ENCODE measurements at places on chromosomes 4 and X.

GRCh38 chr4:52477191-52477780 is 181.8 kb downstream of the USP46 start:
- DNase-seq, result no peak

GRCh38 chr4:186932631-186933187 is 209.1 kb upstream of the FAT1 start:
- no peak for DNase-seq

DNA sequence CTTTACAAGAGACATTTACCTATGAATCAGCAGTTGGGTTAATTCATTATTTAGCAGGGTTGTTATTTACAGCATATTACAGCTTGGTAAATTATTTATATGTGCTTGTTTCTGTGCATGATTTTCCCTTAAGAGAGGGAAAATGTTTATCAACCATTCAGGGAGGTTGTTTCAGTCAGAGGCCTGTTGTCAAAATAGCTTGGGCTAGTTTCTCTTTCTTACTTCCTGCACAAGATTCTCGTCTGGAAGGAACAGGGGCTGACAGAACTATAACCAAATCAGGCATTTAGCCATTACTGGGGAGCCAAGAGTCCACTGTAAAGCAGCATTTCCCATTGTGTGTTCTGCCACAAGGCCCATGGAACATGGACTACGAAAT is 135.8 kb downstream of the HS6ST2 start:
- DNase-seq, result no peak

- DNase-seq, result no peak
Measured at GRCh38 chrX:139008185-139008584, 296.7 kb upstream of the FGF13 start.

GRCh38 chrX:66163849-66164411 is at the start of gene HEPH:
Gene HEPH (plus strand): TSS chrX:66164247. CDS start chrX:66170571, 6,324 bp downstream.
- no peak for DNase-seq

- no peak for DNase-seq
Measured at GRCh38 chr4:26369581-26369980, 48.8 kb downstream of the RBPJ start.

GRCh38 chrX:81120258-81120935 is 81.3 kb downstream of the HMGN5 start:
- no peak for DNase-seq

DNA sequence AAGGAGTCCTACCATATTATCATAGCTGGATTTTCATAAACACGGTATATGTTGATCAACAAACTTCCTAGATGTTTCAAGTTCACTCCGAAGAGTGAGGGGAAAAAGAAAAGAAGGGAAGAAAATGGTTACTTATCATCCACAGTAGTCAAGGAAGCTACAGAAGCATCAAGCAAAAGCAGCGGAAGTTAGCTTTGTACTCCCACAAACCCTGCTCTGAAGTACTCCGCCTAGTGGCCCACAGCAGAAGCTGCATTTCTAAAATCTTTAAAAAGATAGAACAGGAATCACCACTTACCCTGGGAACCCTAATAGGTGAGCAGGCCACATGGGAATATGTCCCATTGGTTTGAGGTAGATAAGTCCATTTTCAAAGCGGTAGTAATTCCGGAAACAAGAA is 28.5 kb upstream of the FRG1 start:
- DNase-seq, result no peak

- DNase-seq, result no peak
Measured at GRCh38 chr4:139849219-139849618, 183.6 kb downstream of the MGST2 start.

DNA sequence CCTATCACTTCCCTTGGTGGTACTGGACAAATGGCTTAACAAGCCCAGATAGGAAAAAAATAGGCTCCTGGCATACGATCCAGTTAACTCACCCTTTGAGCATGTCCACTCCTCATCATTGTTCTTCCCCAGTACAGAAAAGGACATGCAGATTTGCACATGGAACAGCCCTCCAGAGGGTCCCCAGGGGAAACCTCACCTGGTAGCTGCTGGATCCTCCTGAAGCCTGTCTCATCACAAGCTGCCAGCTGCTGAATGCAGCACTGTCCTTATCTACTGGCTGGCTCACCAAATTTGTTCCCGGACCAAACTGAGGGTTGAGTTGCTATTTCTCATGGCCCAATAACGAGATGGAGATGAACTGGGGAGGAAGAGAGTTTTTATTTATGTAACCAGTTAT is 49.4 kb downstream of the SERTM2 start:
- no peak for DNase-seq

- no peak for DNase-seq
Measured at GRCh38 chr4:24032371-24032989, 142.6 kb upstream of the PPARGC1A start.

- no peak for DNase-seq
Measured at GRCh38 chrX:44747969-44748368, 95.9 kb upstream of the DUSP21 start.

DNA sequence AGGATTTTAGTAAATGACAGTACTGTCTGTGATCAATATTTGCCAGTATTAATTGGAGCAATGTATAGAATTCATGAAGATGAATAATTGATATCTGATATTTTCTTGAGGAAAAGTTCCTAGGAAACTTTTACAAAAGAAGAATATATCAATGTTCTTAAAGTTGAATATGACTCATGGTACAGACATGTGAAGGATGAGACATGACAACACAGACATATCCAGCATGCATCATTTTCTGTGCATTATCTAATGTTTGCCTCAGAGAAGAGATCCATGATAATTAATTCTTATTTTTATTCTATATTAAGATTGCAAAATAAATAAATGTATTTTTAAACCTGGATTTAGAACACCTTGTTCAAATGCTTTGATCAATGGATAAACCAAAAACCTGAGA is 452.9 kb upstream of the EPHA5 start:
- no peak for DNase-seq

- DNase-seq, result no peak
Measured at GRCh38 chr4:101973361-101973760, 182.8 kb downstream of the BANK1 start.

- DNase-seq, result no peak
Measured at GRCh38 chr4:130722361-130722760, 1626.4 kb downstream of the C4orf33 start.

DNA sequence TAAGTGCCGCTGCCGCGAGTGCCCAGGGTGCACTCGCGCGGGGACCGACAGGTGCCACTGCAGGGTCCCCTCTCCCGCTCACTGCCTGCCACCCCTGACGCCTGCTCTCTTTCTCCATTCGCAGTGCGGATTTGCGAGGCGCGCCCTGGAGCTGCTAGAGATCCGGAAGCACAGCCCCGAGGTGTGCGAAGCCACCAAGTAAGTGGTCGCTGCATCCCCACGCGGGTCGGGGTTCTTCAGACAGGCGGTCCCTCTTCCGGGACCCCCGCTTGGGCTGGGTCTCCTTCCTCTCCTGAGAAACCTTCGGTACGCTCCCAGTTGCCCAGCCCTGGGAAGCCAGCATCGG is 547 bp downstream of the GUCY1A1 start:
- DNase-seq, result no peak

GRCh38 chr4:183571350-183571941 is 66.6 kb downstream of the ING2 start:
- no peak for DNase-seq

- DNase-seq, result peak; percentile 47
Measured at GRCh38 chrX:107205770-107206696, at the start of the genes DNAAF6 and NUP62CL. Gene DNAAF6 (plus strand): TSS chrX:107206611. CDS start chrX:107212876, 6,265 bp downstream. Gene NUP62CL (minus strand): TSS chrX:107206433. CDS start chrX:107175146, 31,287 bp downstream.

DNA sequence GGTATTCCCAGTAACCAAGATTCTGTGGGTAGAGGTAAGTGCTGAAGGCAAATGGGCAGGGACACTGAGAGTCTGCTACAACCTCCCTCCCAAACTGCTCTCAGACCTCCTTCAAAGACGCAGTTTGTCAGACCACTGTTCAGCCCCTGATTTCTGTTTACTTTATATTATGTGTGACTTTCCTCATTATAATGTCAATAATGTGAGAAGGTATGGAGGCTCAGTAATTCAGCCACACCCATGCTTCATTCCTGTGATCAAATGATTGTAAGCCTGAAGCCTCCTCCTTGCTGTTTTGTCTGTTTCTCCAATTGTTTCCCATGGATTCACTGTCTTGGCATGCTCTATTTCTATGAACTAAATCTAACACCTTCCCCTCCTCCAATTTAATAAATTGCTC is 75.6 kb downstream of the SYTL5 start:
- no peak for DNase-seq

GRCh38 chrX:87425618-87426017 is 92.0 kb upstream of the KLHL4 start:
- no peak for DNase-seq

- peak; percentile 1 for DNase-seq
Measured at GRCh38 chr4:22607382-22607781, 85.4 kb upstream of the GBA3 start.

- DNase-seq, result no peak
Measured at GRCh38 chr4:113452868-113453620, 308.5 kb downstream of the CAMK2D start.

GRCh38 chr4:109315818-109316217 is 13.4 kb upstream of the COL25A1 start:
- DNase-seq, result no peak

DNA sequence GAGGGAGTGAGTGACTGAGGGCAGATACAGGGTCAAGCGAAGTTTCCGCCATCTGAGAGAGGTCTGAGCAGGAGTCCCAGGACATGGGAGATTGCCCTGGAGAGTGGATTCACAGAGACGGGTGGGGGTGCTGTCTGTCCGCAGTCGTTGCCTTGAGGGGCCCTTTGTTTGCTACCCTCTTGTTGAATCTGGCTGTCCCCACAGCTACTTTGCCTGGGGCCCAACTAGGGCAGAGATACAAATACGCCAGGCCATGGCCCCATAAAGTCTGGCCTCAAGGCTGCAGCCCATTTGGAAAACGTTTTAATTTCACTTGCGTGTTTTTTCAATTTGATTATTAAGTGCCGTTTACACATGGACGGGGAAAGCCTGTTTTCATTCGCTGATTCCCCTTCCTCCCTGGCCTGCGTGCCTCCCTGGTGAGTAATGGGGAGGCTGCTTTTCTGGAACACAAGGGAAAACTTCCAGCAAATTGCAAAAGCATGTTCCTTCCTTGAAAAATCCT is 134.4 kb downstream of the SMIM20 start:
- no peak for DNase-seq

GRCh38 chrX:138925330-138925729 is 213.8 kb upstream of the FGF13 start:
- no peak for DNase-seq

GRCh38 chr4:100289946-100290345 is 99.7 kb upstream of the DDIT4L start:
- DNase-seq, result no peak

DNA sequence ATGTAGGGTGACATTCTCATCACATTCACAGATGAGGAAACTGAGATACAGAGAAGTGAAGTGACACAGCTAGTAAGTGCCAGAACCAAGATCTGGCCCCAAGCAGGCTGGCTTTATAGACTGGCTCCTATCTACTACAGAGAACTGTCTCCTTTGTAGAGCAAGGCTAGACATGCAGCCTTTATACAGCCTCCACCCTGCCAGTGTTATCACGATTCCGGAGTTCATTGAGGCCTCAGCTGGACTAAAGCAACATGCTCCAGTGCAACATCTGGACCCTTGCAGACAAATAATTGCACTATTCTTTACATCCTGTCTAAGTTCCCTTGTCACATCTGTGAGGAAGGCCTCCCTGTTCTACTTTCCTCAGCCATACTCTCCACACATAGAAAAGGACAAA is 58.0 kb upstream of the XIAP start:
- DNase-seq, result no peak

GRCh38 chr4:105059337-105059736 is 87.3 kb upstream of the TET2 start:
- no peak for DNase-seq

- DNase-seq, result no peak
Measured at GRCh38 chr4:91840359-91840758, 463.4 kb upstream of the GRID2 start.

DNA sequence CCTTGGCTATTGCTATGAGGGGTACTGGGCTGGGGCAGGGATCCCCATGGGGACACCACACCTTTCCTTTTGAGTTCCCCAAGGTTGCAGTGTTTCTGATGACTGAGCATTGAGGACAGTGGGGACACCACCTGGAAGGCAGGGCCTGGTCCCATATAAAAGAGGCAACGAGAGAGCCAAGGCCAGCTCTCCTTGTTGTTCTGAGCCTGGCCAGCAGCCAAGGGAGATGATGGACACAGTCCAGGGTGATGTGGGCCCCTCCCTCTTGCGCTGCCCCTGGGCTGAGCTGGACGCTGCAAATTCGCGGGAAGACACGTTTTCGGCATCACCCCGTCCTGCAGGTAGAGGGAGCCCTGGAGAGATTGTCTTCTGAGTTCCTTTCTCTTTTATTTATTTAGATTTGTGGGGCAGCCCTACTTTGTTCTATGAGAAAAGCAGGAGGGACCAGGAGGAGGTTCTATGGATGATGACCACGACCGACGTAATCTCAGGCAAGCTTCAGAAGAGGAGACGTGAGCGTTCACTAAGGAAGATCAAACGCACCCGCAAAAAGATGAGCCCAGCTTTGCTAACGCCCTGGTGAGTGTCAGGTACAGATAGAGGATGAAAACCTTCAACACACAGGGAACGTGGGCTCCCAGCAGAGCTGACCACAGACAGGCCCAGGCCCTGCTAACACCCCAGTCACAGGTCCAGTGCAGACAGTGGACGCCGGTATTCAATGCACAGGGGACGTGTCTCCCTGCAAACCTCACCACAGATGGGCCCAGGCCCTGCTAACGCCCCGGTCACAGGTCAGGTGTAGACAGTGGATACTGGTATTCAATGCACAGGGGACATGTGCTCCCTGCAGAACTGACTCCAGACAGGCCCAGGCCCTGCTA is 97.4 kb downstream of the SHOX start:
- DNase-seq, result no peak

DNA sequence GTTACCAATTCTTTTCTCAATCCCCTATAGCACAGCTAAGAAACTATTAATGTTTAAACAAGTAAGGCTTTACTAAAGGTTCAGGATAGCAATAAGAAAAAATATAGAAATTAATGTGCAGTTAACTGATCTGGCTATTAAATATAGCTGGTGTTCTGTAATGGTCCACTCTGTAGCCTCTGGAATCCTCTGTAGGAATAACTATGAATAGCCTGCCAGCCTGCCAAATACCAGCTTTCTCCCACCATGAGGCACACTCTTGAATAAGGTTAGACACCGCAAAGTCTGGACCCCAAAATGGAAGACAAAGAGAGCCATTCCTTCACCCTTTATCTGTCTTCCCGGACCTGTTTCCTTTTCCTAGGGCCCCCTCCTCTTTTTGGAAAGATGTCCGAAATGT is 30.6 kb downstream of the CEP44 start:
- no peak for DNase-seq

GRCh38 chr4:174749091-174749490 is 80.0 kb downstream of the GLRA3 start:
- no peak for DNase-seq

- DNase-seq, result no peak
Measured at GRCh38 chr4:11741190-11741652, 312.5 kb upstream of the HS3ST1 start.

DNA sequence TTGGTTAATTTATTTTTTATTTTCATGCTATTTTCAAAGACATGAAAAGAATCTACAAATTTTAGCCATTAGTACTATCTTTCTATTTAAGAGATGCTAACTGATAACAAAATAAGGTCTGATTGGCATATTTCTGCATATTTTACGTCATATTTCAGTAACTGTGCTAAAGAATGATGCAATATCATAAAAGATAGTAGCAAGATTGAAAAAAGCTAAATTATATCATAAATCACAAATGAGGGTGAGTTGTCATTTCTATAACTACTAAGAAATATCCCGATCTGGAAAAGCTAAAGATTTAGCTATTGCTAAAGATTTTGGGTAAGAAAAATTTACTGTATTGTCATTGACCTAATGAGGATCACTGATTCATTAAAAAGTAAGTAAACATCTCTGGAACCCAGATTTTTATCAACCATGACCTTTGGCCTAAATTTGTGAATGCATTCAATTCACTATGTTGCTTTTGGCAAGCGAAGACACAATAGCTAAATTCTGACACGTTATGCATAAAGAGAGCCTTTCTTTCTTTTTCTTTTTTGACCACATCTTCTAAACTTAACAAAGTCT is 103.6 kb downstream of the HPGD start:
- DNase-seq, result no peak

All from activated CD4-positive, alpha-beta T cell treated with anti-CD3 and anti-CD28 coated beads for 24 hours (primary cell).